Renal cortex interstitium (tissue), 15 donors: ENCODE measurements at places on chromosomes 1 and 21.

DNA sequence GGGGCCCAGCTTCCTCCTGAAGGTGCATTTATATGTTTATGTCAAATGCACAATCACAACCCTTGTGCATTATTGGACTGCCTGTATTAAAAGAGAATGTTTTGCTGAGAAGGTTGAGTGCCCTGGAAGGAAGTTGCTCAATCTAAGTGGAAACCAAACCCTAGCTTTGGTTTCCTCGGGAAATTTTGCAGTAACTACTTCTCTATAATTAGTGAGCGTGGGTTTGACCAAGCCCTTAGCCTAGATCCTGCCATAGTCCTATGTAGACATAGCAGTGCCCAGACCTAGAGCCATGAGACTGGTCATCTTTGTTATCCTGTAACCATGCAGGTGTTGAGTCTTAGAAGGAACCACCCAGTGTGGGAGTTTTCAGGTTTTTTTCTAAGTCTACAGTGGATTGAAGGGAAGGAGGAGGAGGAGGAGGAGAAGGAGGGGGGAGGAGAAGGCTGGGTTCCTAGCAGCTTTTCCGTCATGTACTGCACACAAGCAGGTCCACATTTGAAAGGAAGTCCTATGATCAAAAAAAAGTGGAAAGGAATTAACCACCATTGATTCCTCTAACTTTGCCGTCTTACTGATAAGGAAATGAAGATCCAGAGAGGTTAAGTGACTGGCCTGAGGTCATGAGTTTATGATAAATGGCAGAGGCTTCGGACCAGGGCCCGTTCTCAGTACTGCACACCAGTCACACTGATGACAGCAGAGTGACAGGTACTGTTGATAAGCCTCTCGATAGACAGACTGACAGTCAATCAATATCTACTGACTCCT is 72.2 kb upstream of the LYST start:
- DNase-seq = no peak

- DNase-seq = no peak
These were observed 117.4 kb upstream of the ATP1A1 start for GRCh38 chr1:116255486-116256285.

GRCh38 chr1:55320891-55321290 is 105.7 kb upstream of the USP24 start:
- DNase-seq = no peak

GRCh38 chr1:114054148-114054547 is 74.9 kb downstream of the OLFML3 start:
- no peak for DNase-seq

DNA sequence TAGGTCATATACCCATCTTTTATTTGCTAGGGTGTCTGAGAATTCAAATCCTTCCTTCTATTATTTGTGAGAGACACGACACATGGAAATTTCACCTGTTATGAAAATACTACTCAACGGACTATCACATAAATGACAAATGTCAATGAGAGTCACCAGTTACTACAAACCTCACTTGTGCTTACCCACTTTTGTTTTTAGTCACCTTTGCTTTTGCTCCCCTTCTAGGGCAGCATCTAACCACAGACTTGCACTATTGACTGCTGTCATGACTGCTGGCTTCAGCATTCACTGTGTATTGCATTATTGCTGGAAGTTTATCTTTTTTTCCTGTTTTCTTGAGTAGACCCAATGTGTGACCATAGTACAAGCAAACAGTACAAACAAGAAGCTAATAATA is 1048.0 kb downstream of the PLA2G4A start:
- no peak for DNase-seq
